ENCODE measurements at places on chromosomes 3 and 15.

GRCh38 chr3:172076212-172076611 lies 36.8 kb downstream of the FNDC3B start:
- no peak for DNase-seq

GRCh38 chr3:177150970-177151627 lies 46.2 kb downstream of the TBL1XR1 start:
- DNase-seq = peak; percentile 77

DNA sequence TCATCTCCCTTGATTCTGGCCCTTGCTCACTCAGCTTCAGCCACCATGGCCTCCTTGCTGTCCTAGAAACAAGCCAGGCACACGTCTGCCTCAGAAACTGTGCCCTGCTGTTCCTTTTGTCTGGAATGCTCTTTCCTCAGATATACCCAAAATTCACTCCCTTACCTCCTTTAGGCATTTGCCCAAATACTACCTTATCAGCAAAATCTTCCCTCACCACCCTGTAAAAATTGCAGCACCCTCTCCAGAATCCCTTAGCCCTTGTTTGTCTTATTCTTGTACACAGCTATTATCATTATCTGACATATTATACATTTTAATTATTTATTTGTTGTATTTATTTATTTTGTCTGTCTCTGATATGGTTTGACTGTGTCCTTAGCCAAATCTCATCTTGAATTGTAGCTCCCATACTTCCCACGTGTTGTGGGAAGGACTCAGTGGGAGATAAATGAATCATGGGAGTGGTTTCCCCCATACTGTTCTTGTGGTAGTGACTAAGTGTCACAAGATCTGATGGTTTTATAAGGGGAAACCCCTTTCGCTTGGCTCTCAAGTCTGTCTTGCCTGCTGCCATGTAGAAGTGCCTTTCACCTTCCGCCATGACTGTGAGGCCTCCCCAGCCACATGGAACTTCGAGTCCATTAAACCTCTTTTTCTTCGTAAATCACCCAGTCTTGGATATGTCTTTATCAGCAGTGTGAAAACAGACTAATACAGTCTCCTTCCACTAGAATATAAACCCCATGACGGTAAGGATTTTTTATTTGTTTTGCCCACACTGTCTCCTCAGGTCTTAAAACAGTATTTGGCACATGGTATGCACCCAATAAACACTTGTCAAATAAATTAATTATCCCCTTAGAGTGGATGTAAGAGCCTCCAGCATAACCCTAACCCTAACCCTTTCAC lies 60.0 kb upstream of the STT3B start:
- peak; percentile 34 for DNase-seq

GRCh38 chr3:186260726-186261125 lies 101.3 kb downstream of the DGKG start:
- no peak for DNase-seq

GRCh38 chr3:4045756-4046155 lies 246.5 kb downstream of the LRRN1 start:
- no peak for DNase-seq

DNA sequence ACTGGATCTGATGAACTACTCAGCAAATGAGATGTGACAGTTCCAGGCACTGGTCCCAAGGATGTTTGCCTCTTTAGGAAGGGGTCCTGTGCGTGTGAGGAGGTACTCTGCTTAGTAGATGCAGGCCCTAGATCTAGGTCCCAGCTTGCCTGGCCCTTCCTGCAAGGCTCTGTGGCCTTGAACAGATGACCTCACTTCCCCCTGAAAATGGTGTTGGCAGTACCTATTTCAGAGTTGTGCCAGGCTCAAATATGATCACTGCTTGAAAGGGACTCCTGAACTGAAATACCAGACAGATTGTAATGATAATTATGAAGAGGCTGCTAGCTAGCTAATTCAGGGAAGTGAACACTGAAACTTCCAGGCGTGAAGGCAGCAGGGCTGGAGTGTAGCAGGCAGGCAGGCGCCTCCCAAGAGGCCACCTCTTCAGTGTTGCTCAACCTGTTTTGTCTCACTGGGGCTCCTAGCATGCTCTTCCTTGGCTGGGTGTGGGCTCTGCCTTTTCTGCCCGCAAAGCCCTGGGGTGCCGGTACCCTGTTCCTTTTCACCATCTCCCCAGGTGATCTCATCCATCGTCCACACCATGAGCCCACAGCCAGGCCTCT lies 24.1 kb upstream of the CPNE9 start:
- DNase-seq = no peak

GRCh38 chr15:89457086-89457485 lies 39.3 kb downstream of the RHCG start:
- DNase-seq = no peak

DNA sequence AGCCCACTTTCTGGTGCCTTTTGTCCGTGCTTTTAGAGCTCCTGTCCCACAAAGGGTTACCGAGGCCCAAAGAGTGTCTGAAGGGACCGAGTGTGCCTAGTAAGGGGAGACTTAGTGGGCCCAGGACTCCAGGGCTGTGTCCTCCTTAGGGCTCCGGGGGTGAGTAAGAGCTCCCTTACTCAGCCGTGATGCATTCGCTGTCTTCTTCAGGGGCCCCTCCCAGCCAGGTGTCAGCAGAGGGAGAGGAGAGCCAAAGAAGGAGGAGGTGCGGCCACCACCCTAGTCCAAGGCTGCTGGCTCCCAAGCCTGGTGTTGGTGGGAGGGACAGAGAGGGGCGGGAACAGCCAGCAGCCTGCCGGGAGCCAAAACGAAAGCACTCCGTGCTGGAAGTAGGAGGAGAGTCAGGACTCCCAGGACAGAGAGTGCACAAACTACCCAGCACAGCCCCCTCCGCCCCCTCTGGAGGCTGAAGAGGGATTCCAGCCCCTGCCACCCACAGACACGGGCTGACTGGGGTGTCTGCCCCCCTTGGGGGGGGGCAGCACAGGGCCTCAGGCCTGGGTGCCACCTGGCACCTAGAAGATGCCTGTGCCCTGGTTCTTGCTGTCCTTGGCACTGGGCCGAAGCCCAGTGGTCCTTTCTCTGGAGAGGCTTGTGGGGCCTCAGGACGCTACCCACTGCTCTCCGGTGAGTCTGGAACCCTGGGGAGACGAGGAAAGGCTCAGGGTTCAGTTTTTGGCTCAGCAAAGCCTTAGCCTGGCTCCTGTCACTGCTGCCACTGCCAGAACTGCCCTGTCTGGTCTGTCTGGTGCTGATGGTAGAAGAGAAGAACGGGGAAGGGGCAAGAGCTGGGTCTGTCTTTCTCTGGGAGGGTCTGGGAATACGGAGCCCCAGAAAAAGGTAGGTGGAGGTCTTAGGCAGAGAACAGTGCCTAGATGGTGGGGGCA lies at the start of gene IL17RC:
TSS of gene IL17RC (plus strand) at position 365 of the 947 bp plus-strand sequence. CDS start at position 583, 218 bp downstream.
- DNase-seq = no peak

DNA sequence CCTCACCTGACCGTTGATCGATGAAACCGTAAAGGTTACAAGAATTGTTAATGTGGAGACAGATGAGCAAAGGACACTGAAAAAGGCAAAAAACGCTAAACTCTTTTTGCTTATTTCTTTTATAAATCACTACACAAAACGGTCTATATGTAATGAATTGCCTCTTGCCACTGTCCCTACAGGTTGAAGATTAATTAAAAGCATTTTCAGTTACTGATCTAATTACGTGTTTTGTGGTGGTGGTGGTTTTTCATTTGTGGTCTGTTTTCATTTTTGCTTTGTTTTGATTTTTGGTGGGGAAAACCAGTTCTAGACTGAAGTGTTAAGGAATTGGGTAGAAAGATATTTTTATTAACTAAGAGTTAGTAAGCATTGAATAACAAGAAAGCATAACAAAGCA lies 299.2 kb upstream of the LRRN1 start:
- DNase-seq = no peak

- DNase-seq = no peak
Measured at GRCh38 chr15:86915811-86916331, 836.2 kb downstream of the AGBL1 start.

- no peak for DNase-seq
Measured at GRCh38 chr15:98900356-98900755, 107.2 kb downstream of the PGPEP1L start.

DNA sequence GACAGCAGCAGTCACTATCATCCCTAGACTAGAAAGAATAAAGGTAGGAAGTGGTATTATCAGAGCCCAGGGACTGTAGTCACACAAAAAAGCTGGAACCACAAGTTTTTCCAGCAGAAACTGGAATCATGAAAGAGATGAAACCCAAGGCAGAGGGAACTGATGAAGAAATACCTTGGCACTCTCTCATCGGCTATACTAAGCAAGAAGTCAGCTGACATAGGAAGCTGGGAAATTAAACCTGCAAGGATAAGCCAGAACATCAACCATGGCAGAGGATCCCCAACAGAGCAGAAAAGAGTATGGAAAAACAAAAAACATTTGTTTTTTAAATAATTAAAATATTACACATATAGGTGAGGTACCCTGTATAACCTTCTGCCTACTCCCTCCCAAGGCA lies 86.5 kb downstream of the AQR start:
- no peak for DNase-seq

- DNase-seq = no peak
Measured at GRCh38 chr3:53768478-53769459, 77.5 kb downstream of the CHDH start.

GRCh38 chr3:157755233-157755632 lies 252.0 kb upstream of the VEPH1 start:
- no peak for DNase-seq

Measured in CD4-positive, alpha-beta T cell treated with Interleukin-4 for 4 hours (primary cell).